NCI-H187 (cell line): ENCODE measurements at places on chromosomes 6 and 20.

GRCh38 chr6:37917566-37917965, 98.0 kb downstream of the ZFAND3 start:
- no peak for DNase-seq

DNA sequence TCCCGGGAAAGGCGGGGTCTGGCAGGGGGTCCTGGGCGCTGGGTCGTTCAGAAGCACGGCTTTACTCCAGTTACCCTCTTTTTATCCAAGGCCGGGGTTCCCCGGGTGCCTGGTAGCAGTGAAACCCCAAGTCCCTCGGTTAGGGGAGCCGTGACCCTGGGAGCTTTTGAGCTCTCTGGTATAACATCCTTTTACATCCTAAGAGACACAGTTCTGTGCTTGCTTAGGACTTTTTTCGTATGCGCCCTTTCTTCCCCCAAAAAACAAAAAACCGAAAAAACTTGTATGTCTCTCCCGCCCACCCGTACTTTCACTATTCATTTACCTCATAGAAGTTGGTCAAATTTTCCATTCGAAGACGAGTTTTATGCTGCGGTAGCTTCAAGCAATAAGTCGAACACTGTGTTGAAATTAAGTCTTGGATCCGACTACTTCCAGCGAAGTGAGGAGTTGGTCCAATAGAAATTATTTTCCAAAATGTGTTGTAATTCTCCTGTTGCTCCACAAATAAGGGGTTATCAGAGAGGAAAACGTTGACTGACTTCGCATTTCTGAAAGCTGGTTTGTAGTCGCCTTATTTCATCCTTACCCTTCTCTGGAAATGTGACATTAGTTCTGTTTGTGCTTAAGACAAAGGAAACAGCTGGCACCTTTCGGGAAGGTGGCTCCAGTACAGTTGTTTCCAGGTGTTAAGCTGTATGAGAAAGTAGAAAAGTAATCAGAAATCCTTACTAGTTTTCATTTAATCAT, 816 bp upstream of the MAN1A1 start:
- no peak for DNase-seq

- DNase-seq: no peak
Measured at GRCh38 chr6:44898296-44898930, 429.7 kb upstream of the RUNX2 start.

DNA sequence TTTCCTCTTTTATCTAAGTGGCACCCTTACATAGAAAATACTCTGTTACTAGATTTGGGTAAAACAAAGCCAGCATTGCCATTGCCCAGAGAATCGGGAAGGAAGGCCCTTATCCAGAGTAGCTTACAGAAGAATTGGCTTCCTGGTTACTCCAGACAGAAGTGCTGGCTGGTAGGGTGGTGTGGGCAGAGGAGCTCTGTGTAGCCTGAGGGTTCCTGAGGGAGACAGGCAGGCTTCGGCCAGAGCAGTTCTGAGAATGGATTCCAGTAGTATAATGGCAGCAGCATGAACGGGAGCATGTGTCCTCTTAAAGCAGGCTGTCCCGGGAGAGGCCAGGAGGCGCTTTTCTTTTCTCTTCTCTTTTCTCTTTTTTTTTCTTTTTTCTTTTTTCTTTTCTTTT, 11.9 kb downstream of the CUL9 start:
- DNase-seq: no peak

GRCh38 chr6:11890849-11891248, 112.2 kb upstream of the ADTRP start:
- no peak for DNase-seq

DNA sequence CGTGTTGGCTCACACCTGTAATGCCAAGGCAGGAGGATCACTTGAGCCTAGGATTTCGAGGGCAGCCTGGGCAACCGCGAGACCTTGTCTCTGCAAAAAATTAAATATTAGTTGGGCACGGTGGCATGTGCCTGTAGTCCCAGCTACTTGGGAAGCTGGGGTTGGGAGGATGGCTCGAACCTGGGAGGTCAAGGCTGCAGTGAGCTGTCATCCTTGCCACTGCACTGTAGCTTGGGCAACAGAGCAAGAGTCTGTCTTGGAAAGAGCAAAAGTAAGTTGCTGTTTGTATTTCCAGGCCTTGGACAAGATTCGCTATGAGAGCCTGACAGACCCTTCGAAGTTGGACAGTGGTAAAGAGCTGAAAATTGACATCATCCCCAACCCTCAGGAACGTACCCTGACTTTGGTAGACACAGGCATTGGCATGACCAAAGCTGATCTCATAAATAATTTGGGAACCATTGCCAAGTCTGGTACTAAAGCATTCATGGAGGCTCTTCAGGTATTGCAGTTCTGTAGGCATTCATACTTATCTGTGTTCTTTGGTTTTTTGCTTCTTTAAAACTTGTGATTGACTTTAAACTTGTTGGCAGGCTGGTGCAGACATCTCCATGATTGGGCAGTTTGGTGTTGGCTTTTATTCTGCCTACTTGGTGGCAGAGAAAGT, 2.3 kb downstream of the HSP90AB1 start:
- no peak for DNase-seq

GRCh38 chr6:64270083-64270482, 634.5 kb downstream of the PHF3 start:
- DNase-seq: no peak

- DNase-seq: no peak
Measured at GRCh38 chr6:20211037-20211940, 980 bp downstream of the MBOAT1 start.

- DNase-seq: no peak
Measured at GRCh38 chr6:5765141-5765760, 241.5 kb downstream of the NRN1 start.

DNA sequence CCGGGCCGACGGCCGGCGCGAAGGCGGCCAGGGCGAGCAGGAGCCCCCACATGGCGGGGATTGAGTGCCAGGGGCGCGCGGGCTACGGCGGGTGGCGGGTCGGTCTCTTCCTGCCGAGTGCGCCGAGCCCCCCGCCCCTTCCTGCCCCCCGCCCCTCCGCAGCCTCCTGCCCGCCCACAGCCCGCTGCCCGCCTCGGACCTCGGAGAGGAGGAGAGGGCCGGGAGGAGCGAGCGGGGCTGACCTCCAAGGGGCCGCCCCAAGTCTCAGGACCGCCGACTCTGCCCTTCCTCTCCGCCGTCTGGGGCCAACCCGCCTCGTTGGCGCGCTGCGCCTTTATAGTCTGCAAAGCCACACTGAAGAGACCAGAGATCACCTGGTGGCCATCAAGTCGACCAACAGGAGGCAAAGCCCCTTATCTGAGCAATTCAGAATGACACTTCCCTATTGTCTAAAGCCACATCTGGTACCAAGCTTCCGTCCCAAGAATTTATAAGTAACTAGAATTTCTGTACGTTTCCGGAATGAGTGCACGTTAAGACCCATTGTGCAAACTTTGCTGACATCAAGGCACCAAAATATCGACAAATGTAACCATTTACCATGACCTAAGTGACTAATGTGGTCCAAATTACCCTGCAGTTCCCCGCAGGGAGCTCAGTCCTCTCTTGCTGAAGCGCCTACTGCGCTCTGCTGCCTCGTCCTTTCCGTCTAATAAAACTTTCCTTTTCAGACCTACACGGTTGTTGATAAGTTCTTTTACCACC, at the start of gene CPXM1:
CPXM1 (minus strand) TSS at position 107 of the 765 bp plus-strand sequence; CDS start at position 52, 55 bp downstream.
- DNase-seq: no peak
